ENCODE measurements at places on chromosomes 5 and 9.

GRCh38 chr5:34914671-34915138 lies 599 bp downstream of the RAD1 start:
- peak; percentile 52 for DNase-seq

DNA sequence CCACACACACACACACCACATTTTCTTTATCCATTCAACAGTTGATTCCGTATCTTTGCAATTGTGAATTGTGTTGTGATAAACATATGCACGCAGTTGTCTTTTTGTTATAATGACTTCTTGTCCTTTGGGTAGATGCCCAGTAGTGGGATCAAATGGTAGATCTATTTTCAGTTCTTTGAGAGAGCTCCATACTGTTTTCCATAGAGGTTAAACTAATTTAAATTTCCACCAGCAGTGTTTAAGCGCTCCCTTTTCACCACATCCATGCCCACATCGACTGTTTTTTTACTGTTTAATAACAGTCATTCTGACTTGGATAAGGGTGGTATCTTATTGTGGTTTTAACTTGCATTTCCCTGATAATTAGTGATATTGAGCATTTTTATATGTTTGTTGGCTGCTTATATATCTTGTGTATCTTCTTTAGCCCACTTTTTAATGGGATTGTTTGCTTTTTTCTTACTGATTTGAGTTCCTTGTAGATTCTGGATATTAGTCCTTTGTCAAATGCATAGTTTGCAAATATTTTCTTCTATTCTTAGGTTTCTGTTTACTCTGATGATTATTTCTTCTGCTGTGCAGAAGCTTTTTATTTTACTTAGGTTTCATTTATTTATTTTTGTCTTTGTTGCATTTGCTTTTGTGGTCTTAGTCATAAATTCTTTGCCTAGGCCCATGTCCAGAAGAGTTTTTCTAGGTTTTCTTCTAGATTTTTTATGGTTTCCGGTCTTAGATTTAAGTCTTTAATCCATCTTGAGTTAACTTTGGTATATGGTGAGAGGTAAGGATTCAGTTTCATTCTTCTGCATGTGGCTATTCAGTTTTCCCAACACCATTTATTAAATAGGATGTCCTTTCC lies 82.4 kb downstream of the SH3RF2 start:
- DNase-seq: no peak

- peak; percentile 3 for DNase-seq
Measured at GRCh38 chr9:1490341-1491232, 440.4 kb downstream of the DMRT2 start.

- DNase-seq: peak; percentile 57
Measured at GRCh38 chr9:127569886-127570401, 42.1 kb upstream of the STXBP1 start.

DNA sequence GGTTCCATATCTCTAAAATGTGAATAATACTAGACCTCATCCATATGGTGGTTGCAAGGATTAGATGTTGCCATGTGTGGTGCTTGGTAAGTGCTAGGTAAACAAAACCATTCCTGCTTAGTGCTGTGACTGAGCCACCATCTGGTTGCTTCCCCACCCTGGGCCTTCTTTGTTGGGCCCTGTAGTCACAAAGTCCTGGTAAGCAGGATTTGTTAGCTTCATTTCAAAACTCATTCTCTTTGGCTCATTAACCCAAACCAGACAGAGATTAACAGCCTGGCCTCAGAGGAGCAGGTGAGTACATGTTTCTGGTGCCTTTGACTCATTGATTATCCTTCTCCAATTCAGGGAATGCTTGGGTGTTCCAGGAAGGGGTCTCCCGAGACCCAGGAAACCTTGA lies 240.2 kb downstream of the ARHGAP26 start:
- no peak for DNase-seq

GRCh38 chr9:69871118-69871834 lies 50.7 kb downstream of the CFAP95 start:
- DNase-seq: peak; percentile 39

DNA sequence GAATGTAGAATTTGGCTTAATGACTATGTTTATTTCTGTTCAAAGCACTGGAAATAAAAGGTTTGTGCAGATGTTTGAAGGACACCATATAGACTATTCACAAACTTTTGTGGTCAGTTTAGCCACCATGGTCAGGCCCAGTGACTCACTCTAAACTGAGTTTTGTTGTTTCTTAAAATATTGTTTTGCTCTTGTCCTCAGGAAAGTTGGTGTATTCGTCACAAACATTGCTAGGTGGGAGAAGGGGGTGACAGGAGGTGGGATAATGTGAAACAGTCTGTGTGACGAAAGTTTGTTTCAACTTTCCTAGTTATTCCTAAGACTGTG lies 35.0 kb upstream of the LIFR start:
- peak; percentile 9 for DNase-seq

GRCh38 chr9:129752900-129753729 lies at the start of gene PTGES:
TSS of gene PTGES (minus strand) at chr9:129753042. CDS start at chr9:129753012, 30 bp downstream.
- peak; percentile 81 for DNase-seq

DNA sequence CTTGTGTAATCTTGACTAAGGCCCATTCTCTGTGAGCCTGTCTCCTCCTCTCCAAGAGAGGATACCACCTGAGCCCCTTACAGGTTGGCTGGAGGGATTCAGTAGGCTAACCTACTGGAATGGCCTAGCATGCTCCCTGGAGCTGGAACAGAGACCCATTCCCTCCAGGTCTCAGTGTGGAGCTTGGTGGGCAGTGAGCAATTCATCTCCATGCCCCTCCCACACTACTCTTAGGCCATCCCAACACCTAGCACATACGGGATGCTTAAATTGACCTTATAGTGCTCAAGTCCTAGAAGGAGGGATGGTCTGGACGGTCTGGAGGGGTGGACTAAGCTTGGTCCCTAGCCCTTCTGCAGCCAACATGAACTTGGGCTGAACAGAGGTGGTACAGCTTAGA lies 75.6 kb downstream of the CRB2 start:
- DNase-seq: no peak

DNA sequence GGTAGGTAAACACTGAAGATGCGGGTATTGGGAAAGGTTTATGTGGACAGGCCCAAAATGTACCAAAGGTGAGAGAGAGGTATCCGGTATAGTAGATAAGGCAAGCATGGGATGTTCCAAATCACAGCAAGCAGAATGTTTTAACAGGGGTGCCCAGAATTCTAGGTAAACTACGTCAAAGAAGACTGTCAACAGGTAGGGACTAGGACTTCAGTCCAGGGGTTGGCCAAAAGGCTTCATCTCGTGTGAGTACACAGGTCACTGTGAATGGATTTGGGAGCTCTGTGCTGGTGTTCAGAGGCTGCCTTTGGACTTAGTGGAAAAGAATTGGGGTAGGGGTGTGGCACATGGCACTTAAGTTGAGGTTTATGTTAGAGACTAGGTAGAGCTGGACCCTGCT lies 66.4 kb downstream of the PIK3R1 start:
- DNase-seq: no peak

GRCh38 chr5:75707911-75708509 lies 9.2 kb downstream of the POC5 start:
- no peak for DNase-seq

GRCh38 chr5:83220331-83220730 lies 143.0 kb downstream of the XRCC4 start:
- DNase-seq: no peak

DNA sequence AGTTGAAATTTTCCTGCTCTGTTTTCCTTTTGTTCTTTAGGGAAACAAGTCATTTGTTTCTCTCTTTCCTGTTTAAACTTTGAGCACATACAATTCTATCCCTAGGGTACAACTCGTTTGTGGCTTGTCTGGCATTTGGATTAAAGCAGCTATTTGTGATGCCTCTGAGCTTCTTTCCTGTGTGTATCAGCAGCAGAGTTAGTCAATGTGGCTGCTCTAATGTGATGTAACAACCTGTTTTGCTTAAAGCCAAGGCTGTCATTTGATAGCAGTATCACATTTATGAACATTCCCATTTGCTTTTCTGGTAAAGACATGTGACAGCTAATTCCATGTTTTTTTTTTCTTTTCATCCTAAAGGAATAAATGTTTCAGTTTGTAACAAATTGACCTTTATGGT lies 314.3 kb upstream of the CHD1 start:
- no peak for DNase-seq

DNA sequence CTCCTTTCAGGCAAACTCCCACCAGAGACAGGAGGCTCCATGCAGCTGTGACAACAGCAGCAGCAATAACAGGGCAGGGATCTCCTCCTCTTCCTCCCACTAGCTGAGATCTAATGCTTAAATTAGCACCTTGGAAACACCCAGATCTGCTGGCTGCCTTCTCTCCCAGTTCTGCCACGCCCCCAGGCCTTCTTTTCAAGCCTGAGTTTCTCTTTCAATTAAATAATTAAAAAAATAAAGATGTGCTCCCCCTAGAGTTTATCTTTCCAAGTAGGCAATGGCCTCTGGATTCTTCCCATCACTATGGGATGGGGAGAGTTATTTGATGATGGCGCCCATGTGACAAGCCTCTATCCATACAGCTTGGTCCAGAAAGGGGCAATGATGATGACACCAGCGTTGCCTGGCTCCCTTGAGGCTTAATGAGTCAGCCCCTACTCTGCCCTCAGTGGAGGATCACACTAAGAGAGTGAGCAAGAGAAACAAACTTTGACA lies 3.8 kb downstream of the FAM219A start:
- peak; percentile 45 for DNase-seq

GRCh38 chr5:113124265-113124664 lies 147.7 kb downstream of the DCP2 start:
- no peak for DNase-seq

DNA sequence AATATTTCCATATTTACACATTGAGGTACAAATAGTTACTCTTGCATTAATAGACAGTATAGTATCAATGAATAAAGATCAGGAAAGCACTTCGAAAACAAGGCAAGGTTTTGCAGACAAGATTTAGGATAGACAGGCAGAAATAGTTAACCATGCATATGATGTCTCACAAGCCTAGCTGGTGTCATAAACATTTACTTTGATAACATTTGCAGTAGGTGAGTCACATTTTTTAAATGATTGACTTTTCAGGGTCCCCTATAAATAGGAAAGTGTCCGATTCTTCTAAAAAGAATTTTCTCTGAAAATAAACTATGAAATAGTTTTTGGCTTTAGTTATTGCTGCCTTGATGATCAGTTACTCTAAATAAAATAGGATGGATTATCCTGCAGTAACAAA lies 162.1 kb downstream of the SNX18 start:
- no peak for DNase-seq

- no peak for DNase-seq
Measured at GRCh38 chr5:19880458-19880857, 107.5 kb downstream of the CDH18 start.

GRCh38 chr5:147382776-147383175 lies 127.1 kb downstream of the DPYSL3 start:
- DNase-seq: peak; percentile 31

DNA sequence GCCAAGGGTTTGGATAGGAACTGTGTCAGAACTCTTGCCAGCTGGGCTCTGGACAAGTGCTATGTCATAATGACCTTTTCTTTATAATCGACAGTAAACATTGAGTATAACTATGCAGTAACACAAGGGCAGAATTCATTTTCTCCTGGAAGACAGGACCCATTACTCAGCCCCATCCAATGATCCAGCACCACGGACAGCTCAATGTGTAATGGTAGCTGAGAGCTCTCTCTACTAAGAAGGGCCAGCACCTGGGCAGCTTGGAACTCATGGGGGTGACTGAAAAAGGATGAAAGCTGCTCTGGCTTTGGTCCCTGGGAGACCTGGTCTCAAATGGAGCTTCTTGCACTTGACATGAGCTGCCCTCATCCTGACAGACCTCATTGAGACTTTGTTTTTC lies 347.8 kb downstream of the TRIM32 start:
- DNase-seq: no peak

DNA sequence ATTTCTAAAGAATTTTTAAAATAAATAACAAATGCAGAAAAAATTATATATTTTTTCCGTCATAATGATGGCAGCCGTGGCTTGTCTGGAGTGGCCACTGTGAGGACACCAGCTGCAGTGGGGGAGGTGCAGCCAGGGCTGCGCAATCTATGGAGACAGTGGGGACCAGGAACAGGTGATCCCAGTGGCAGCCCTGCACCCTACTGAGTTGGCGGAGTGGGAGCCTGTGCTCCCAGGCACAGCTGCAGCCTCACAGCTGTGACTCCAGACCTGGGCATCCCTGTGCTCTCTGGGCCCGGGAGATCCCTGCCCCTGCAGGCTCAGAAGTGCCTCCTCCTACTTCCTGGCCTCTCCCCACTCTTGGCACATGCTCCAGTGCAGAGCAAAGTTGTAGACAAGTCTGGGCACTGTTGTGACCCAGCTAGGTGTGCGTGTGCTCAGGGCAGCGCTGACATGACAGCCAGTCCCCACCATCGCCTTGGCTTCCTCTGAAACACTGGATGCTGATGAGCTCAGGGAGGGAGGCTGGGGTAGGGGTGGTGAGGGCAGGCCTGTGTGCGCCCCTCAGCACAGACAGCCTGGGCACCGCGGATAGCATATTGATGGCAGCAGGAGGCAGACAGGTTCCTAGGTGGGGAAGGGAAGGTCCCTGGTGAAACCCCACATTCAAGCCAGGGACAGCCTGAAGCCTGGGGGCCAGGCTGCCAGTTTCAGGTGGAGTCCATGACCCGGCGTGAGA lies 96.0 kb upstream of the PRR16 start:
- DNase-seq: no peak

DNA sequence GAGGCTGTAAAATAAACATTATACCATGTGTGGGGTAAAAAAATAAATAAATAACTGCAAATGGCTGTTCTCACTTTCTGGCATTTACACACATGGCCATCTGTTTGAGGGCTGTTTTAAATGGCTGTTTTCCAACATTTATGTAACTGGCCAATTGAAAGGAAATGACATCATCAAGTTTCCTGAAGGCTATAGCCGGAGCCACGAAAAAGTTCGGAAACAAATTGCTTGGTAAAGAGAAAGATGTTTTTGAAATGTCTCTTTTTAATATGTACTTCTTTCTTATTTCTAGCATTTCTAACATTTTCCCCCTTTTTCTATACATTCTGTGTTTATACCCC lies 95.4 kb upstream of the DAB2 start:
- DNase-seq: peak; percentile 96

DNA sequence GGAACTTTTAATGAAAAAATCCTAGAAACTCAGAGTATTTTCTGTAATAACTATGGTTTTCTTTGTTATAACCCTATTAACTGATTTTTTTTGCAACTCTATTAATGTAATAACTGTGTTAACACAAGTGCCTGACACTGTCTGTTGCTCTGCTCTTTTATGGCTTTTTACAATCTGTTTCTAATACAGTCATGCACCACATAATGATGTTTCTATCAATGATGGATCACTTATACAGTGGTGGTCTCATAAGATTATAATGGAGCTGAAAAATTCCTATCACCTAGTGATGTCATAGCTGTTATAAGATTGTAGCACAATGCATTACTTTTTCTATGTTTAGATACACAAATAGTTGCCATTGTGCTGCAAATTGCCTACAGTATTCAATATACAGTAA lies 123.1 kb upstream of the SV2C start:
- DNase-seq: no peak
